ENCODE measurements at places on chromosomes 5 and 9.

- no peak for DNase-seq
Measured at GRCh38 chr5:78893940-78894677, 91.0 kb downstream of the ARSB start.

DNA sequence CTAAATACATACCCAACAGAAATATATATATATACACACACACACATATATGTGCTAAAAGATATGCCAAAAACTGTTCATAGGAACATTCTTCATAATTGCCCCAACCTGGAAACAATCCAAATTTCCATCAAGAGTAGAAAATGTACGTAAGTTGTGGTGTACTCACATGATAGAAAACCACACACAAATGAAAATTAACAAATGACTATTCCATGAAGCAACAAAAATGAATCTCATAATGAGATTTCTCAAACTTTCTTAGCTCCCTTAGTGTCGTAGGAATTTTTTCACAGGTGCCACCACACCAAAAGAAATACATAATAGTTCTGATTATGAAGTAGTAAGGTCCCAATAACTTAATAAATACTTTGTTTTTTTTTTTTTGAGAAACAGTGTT lies 7.8 kb downstream of the ATP10B start:
- DNase-seq: peak; percentile 16

- no peak for DNase-seq
Measured at GRCh38 chr5:121378046-121378445, 473.6 kb upstream of the FTMT start.

DNA sequence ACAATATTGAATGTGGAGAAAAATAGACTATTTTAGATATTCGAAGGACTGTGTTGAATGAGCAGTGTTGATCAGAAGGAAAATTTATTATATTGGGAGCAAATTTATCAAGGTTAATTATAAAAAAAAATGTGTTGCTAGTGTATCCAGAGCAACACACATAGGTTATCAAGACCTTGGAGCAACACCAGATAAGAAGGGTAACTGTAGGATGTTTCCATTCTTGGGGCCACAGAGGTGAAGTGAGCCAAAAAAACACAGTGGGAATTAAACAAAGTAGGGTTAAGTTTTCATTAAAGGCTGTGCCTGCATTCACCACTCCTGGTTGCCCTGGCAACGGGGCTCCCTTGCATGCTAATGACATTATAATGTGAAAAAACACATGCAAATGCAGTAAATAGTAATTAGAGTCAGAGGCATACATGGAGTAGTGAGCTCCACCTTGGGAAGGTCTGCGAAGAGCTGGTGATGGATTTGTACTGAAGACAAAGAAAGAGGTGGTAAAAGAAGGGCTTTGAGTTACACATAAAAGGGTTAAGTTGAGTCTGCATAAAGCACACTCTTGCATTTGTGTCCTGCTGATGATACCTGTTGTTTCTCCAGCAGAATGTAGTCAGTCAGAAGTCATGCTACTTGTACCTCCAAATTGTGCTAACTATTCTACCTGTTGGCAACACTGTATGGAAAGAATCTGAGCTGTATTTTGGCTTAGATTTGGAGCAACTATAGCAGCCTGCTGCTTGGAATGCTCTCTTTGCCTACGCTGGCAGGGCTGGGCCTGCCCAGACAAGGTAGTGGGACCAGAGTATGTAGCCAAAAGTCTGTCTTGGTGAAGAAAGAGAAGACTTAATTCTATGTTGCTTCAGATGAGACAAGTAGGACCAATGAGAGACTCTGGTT lies 59.6 kb downstream of the ATG10 start:
- DNase-seq: no peak

- peak; percentile 61 for DNase-seq
Measured at GRCh38 chr5:150636391-150637244, 3.8 kb upstream of the SYNPO start.

DNA sequence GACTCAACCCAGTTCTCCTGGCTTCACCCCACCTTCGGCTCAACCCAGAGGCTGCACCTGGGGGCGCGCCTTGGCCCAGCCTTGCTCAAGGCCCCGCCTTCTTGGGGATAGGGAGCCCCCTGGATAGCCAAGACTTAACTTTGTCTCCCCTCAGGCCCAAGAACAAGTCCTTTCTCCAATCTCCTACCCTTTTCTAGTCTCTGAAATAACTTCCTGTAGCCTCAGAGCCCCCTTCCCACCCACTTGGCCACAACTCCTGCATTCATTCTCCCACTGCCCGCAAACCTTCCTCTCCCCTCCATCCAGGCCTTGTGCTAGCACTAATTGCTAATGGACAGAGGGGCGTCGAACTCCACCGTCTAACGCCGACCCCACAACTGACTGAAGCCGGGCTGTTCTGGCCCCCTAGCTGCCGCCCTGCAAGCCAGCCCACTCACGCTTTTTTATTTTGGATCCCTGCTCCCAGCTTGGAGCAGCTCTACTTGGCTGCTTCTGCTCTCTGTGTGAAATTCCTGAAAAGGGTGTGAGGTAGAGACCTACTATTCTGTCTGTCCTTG lies 579 bp upstream of the ASTN2 start:
- no peak for DNase-seq

- DNase-seq: no peak
Measured at GRCh38 chr5:174235221-174236011, 189.9 kb downstream of the NSG2 start.

DNA sequence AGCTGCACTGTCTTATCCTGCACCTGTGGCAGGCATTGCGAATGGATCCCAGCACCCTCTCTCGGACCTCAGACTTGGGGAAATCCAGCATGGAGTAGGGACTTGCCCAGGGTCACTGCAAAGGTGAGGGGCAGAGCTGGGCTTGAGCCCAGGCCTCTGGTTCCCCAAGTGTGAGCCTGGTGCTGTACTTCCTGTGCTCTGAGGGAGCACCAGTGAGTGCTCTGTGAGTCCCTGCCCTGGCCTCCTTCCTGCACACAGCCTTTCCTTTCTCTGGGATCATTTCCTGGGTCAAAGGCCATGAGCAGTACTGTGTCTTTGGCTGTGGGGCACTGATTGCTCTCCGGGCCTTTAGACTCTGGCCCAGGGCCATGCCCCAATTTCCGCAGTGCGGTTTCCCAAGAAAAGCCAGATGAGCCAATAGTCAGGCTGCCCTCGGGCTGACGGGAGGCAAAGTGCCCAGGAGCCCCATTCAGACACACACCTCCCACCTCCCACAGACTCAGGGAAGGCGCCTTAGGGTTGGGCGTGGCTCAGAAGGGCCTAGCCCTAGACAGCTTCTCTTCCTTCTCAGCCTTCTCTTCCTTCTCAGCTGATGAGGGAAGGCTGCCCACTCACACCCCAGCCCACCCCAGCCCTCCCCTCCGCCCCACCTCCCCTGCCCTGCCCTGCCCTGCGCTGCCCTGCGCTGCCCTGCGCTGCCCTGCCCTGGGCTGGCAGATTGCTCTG lies 23.3 kb upstream of the TRIM14 start:
- DNase-seq: no peak

GRCh38 chr5:45411971-45412612 lies 284.1 kb downstream of the HCN1 start:
- peak; percentile 61 for DNase-seq

DNA sequence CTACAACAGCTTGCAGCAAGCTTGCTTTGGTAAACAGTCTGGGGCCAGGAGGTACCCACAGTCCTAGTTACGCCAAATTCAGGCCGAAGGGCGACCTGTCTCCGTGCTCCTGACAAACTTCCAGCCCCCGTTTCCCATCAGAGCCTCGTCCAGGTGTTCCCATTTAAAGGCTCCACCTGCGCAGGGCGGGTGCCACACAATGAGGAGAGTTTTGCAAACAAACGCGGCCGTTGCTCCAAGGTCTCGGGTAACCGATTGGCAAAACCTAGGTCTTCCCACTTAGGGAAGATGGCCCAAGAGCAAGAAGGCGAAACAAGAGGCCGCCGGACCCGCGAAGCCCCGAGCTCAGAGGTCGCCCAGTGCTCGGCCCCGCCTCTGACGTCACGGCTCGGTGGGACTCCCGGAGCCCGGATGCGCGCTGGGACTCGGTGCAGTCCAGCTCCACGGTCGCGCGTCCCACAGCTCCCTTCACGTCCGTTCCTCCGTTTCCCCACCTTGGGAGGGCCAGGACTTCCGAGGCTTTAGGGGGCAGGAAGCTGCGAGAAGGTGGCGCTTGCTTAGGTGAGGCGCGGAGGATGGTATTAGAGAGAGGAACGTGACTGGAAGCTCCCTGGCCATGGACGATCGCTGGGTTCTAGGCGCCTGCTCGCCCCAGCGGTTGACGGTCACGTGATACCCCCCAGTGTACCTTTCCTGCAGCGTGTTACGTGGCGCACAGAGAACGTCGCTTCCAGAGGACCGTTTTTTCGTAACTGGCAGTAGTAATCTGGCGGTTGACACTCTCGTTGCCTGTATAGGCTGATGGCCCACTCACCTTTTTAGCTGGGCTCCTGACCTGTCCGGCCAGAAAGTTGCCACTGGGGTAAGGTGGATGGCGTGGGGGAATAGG lies 41.8 kb upstream of the KDM4C start:
- no peak for DNase-seq

DNA sequence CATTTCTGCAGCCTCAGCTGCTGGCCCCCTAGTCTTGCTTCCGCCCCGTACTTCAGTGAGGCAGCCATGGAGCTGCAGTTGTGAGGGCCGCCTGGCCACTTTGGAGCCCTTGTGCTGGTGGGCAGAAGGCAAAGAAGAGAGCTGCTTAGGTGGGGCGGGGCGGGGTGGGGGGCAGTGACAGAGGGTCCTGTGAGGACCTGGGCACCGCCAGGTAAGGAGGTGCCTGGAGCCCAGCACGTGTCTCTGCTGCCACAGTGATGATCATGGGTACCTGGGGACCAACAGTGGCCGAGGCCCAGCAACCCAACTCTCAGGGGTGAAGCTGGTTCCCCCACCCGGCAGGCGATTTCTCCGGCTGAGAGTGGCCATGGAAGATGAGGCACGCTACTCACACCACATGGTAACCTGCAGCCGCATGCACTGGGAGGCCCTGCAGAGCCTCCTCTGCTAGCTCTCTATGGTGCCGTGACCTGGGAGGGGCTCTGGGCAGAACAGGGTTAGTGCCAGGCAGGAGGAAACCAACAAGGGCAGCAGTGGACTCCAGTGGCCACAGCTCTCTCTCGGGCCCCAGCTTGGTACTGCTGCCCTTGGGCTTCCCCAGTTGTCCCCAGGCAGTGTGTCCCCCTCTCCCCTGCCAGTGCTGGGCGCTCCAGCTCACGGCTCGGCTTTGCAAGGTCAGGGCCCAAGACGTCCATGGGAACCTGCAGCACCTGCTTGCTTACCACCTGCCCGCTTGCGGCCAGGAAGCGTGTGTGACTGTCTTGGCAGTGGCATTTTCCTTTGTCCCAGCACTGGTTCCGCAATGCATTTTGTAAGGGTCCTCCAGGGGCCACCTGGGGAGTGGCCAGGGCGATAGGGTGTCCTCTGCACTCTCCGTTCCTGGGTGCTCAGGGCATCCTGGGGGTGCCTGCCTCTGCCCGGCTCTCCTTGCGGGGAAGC lies 24.0 kb downstream of the NDUFS6 start:
- DNase-seq: no peak

DNA sequence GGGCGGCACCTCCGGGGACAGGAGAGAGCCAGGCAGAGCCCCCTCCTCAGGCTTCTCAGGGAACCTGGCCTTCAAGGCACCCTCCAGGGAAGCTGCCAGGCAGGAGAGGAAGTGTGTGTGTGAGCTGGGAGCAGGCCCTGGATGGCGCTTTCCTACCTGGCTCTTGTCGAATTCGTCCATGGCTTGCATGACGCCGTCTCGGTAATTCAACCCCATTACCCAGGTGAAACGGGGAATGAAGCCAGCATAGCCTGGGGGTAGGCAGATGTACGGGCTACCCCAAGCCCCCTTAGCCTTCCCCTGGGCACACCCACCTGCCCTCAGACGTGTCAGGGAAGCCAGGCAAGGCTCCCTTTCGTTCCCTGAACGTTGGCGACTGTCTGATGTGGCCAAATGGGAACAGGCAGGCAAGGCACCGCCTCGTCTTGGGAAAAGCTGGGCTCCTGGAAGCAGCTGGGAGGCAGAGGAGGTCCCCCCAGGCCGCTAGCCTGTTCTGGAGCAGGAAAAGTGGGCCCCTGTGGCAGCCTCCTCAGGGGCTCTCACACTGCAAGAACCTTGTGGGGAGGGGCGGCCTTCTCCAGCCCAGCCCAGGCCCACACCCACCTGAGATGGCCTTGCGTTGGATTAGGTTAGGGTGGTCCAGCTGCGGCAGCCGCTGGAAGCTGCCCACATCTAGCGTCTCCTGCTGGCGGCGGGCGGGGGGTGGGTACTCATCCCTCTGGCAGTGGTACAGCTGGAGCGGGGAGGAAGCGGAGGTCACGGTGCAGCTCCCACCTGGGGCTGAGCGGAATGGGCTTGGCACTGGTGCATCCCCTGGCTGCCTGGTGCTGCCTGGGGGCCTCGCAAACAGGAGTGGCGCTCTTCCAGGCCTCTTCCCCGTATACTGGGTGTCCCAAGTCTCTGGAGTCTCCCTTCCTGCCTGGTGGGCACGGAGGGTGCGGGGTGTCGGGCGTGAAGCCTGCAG lies 3.7 kb downstream of the TUBB4B start:
- DNase-seq: no peak

DNA sequence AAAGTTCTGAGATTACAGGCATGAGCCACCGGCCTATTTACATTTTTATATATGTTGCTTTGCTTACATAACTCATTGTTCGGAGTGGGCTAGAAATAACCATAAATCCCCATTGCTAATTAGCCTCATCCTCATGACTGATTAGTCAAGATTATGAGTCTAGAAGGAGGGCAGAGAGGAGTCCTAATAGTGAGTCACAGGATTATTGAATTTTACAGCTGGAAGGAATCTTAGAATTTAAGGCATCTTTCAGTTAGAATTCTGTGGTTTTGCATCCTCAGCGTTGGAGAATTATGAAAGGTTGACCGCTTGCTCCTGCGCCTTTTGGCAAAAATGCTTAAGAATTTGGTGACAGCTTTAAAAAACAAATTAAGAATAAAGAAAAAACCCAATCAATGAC lies 2.6 kb upstream of the PBX3 start:
- peak; percentile 97 for DNase-seq

GRCh38 chr5:150411245-150411979 lies 1.3 kb downstream of the CD74 start:
- DNase-seq: no peak

GRCh38 chr9:94182532-94182931 lies 76.6 kb upstream of the ZNF169 start:
- DNase-seq: no peak

DNA sequence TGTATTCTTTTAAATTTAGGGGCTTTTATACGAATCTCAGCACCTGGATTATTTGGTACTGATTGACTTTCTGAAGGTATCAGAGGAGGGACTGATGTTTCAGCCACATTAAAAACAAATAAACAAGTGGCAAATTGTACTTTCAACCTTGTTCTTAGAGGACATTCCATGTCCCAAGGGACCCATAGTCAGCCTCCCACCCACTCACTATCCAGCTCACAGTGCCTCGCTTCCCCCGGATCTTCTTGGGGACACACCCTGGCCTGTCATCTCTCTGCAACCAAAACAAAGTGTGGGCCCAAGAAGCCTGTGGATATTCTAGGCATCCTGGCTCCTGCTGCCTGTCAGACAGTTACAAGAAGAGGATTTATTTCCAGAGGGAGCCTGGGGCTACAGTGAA lies 8.8 kb upstream of the BOD1 start:
- DNase-seq: no peak
